NCI-H69 (cell line): ENCODE measurements at places on chromosomes 5 and 9.

DNA sequence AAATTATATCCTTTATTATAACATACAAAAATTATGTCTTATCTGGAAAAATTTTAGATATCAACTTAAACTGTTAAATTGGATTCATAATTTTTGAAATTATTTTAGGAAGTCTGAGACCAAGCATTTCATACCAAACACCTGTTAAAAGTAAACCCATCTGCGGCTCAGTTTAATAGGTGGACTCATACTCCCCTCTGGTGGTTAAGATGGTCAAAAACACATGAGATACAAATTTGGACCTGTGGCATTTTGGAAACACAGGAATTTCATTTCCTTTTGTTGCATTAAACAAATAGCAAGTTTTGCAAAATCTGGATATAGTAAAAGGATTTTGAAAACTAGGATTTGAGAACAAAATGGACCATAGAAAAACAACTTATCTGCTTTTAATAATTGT, 53.7 kb downstream of the RGMB start:
- peak; percentile 73 for DNase-seq

DNA sequence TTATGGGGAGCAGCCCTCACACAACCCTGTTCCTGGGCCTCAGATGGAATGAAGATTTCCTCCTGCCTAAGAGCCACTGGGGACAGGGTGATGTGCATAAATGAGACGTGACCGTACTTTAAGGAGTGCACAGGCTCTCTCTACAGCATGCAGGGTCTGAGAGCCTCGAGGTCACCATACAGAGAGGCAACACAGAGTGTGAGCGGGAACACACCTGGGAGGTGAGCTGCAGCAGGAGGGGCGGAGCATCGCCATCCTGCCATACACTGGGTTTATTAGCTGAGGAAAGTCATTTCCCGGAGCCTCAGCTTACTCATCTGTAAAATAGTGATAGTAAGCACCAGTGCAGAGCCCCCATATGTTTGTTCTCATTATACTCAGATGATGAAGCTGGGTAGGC, 182.5 kb upstream of the RAD23B start:
- DNase-seq, result no peak

DNA sequence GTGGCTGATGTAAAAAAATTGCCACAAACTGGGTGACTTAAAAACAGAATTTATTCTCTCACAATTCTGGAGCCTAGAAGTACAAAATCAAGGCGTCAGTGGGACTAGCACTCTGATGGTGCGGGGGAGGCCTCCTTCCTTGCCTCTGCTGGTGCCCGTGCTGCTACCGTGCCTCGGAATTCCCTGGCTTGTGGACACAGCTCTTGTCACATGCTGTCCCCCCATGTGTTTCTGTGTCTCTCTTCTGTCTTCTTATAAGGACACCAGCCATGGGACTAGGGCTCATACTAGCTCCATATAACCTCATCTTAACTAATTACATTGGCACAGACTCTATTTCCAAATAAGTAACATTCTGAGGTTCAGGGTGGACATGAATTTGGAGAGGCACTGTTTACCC, 242.3 kb upstream of the IRX2 start:
- DNase-seq, result no peak

DNA sequence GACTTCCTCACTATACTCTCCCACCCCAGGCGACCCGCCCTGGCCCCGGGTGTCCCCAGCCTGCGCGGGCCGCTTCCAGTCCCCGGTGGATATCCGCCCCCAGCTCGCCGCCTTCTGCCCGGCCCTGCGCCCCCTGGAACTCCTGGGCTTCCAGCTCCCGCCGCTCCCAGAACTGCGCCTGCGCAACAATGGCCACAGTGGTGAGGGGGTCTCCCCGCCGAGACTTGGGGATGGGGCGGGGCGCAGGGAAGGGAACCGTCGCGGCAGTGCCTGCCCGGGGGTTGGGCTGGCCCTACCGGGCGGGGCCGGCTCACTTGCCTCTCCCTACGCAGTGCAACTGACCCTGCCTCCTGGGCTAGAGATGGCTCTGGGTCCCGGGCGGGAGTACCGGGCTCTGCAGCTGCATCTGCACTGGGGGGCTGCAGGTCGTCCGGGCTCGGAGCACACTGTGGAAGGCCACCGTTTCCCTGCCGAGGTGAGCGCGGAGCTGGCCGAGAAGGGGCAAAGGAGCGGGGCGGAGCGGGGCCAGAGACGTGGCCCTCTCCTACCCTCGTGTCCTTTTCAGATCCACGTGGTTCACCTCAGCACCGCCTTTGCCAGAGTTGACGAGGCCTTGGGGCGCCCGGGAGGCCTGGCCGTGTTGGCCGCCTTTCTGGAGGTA, 2.1 kb downstream of the CA9 start:
- peak; percentile 86 for DNase-seq

- no peak for DNase-seq
Observed at GRCh38 chr5:51397996-51398395, 14.7 kb downstream of the ISL1 start.
